Smooth muscle cell of the brain vasculature (primary cell): ENCODE measurements at places on chromosomes 11 and 22.

- no peak for DNase-seq
Observed at GRCh38 chr11:75826461-75827230, 11.6 kb downstream of the UVRAG start.

GRCh38 chr11:71283971-71284441, 31.6 kb upstream of the SHANK2 start:
- DNase-seq, result no peak

GRCh38 chr11:94941131-94941530, 32.2 kb downstream of the CWC15 start:
- no peak for DNase-seq

DNA sequence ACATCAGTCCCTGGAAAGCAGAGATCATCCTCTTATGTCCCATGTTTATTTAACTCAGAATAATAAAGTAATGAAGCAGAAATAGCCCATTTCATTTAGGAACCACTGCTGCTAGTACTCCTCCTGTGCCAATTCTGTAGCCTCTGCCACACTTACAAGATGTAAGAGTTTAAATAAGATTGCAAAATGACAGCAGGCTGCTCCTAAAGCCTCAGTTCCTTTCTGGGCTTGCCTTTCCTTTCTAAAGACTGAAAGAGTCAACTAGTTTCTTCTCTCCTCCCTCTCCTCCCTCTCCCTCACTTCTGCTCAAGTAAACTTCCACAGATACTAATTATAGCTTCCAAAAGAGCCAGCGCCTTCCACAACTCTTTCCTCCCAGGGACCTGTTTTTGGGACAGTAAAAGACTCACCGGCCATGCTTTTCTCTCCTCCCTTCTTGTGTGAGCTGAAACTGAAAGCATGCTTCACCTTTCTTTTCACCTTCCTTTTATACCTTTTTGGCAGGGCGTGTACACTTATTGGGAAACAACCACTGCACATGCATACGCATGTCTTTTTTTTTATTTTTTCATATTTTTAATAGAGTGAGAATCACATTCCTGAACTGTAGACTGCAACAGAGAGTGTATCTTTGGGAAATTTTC, 26.1 kb upstream of the CARD16 start:
- no peak for DNase-seq

DNA sequence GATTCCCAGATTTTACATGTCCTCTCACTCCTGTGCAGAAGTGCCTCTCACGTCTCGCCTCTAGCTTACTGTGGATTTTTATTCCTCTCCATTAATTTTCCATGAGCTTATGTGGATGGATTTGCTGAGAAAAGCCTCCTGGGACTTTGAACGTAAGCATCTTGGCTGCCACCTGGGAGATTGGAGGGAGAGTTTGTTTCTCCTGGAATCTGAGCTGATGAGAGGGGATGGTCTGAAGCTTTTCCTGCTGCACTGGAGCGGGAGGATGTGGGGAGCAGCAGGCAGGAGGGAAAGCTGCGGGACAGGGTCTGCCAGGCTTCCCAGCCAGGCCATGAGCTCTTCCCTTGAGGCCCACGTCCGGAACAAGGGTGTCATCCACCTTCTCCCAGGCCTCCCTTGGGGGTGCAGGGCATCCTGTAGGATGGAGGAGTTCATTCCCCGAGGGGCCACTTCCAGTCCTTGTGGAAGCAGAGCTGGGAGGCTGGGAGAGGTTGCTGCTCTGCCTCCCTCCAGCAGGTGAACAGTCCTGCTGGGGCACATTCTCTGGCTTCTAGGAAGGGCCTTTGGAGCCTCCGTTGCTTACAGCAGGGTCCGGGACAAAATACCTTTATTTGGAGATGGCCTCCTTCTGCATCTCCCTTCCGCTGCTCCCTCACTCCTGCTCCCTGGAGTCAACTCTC, 3.6 kb upstream of the SHANK2 start:
- no peak for DNase-seq

GRCh38 chr11:36346562-36347383, 50.7 kb downstream of the PRR5L start:
- DNase-seq, result no peak

GRCh38 chr11:5505363-5506048, 4.3 kb downstream of the UBQLN3 start:
- DNase-seq, result no peak
